ENCODE measurements at places on chromosomes 4 and X. TPM values are rescaled to one million over a fixed set of nuclear protein-coding genes. Genes with fewer than 3 reads are reported as not detected.

GAB3 gene
- 9.0 TPM for total RNA-seq

GRCh38 chr4:78971326-78971725, 32.1 kb upstream of the PAQR3 start:
- peak; percentile 4 for DNase-seq

DNA sequence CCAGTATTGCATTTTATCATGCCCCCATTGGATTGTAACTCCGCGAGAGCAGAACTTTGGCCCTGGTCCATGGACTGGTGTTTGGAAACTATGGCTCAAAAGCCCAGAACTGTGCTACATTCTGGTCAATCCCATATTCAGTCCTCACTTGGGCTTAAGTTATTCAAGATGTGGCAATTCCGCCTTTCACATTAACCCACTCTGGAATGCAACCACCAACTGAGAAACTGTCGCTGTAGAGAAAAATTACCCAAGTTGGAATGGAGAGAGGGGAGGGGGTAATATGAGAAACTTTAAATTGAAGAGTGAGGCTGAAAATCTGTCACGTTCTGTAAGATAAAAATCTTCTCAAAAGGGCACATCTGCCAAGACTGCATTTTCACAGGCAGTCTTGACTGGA, 189.6 kb upstream of the NHS start:
- no peak for DNase-seq

GRCh38 chr4:73707918-73708577, 32.3 kb upstream of the CXCL8 start:
- DNase-seq: no peak

FRMPD4 gene
- total RNA-seq: 0.41 TPM

- no peak for DNase-seq
These were observed 10.7 kb upstream of the FNIP2 start for GRCh38 chr4:158758142-158758541.

DNA sequence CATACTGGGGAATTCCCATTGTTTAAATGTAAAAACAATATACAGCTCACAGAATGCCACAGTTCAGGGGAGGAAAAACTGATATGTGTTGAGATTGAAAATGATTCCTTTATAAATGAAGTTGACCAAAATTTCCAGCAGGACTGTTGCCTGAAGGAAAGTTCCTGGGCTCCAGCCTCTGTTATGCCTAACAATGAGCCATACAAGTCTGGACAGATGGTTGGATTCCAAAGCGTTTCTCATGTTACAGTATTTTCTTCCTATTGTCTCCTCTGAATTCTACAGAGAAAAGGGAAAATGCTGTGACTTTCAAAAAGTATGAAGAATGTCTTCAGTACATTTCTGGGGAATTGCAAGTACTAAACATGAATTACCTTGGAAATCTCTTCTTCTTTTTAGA, 73.3 kb downstream of the ALPK1 start:
- peak; percentile 45 for DNase-seq

TMSB15C gene
- 4.0 TPM for total RNA-seq

- no peak for DNase-seq
These were observed 18.0 kb downstream of the DDX3X start for GRCh38 chrX:41351923-41352322.

GRCh38 chr4:108003982-108004515, 14.4 kb downstream of the HADH start:
- DNase-seq: no peak

GRCh38 chr4:91092398-91092980, 965.3 kb downstream of the CCSER1 start:
- peak; percentile 26 for DNase-seq

GRCh38 chrX:11135564-11136185, 24.5 kb downstream of the HCCS start:
- DNase-seq: no peak

GRCh38 chrX:83504721-83505479, 3.2 kb upstream of the POU3F4 start:
- DNase-seq: no peak

CORIN gene
- 1.4 TPM for total RNA-seq

DNA sequence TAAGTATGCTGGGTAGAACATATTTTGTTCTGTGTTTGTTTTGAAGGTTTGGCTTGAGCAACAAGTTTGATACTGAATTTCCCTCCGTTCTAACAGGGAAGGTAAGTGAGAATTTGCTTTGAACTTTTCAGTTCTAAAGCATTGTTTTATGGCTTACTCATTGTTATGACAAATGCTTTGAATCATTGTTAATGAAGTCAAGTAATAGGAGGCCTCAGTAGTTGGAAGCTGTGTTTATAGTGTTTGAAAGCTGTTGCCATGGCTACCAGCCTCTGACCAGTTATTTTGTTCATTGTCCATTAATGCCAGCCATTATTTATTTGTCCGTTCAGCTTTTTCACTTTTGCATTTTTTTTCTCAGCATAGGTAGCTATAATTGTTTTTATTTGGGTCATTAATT, 14.4 kb downstream of the CHIC1 start:
- no peak for DNase-seq

GRCh38 chrX:103248553-103248952, 6.4 kb downstream of the TCEAL8 start:
- peak; percentile 29 for DNase-seq

SMARCA1 gene
- 90.7 TPM for total RNA-seq

DNA sequence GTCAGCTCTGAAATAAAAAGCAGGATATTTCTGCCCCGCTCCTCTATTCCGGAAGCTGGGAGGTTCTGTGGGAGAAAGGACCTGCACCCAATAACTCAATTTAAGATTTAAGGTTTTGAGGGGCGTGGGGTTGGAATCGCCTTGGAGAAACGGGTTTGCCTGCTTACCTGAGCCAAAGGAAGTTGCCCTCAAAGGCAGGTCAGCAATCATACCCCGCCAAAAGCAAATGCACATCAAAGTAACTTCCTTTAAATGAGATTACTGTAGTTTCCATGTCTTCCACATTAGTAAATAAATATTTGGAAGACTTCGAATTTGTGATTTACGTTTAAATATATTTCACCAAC, 978 bp upstream of the HS3ST1 start:
- DNase-seq: no peak

ZNF630 gene
- total RNA-seq: 4.6 TPM

FAM9B gene
- total RNA-seq: not detected

GRCh38 chr4:152956650-152957436, 20.7 kb downstream of the FHDC1 start:
- peak; percentile 66 for DNase-seq

HPSE gene
- 1.0 TPM for total RNA-seq

DNA sequence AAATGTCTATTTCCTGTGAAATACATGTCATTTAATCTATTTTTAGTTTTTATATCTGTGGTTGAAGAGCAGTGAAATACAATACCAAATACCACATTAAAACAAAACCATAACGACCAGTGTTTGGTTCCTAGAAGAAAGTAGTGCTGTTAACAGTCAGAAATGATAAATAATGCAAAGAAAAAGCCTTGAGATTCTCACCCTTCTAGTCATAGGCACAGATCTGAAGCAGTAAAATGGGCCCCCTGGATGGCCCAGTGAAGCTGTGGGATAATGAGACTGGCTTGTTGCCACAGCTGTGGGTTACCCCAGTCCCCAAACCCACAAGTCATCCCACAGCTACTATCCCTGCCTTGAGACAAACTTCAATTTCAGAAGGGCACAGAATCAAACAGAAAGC, 137.3 kb upstream of the RPL34 start:
- no peak for DNase-seq

GRCh38 chrX:20181598-20182329, 40.1 kb upstream of the EIF1AX start:
- no peak for DNase-seq

PRMT9 gene
- 19.3 TPM for total RNA-seq

GRCh38 chr4:123937581-123937980, 541.0 kb downstream of the SPRY1 start:
- peak; percentile 72 for DNase-seq

NKX3-2 gene
- 1.4 TPM for total RNA-seq
